Lower leg skin (tissue), 4 donors: ENCODE measurements at places on chromosomes 6 and 20.

GRCh38 chr20:14444106-14444505, 106.7 kb upstream of the FLRT3 start:
- no peak for DNase-seq

GRCh38 chr6:45681860-45682511, 304.3 kb upstream of the SUPT3H start:
- DNase-seq = no peak

DNA sequence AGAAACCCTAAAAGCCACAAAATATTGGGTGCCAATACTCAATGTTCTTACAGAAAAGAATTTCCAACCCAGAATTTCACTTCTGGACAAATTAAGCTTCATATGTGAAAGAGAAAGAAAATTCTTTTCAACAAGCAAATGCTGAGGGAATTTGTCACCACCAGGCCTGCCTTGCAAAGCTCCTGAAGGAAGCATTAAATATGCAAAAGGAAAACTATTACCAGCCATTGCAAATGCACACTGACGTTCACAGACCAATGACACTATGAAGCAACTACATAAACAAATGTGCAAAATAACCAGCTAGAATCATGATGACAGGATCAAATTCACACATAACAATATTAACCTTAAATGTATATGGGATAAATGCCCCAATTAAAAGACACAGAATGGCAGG, 187.9 kb upstream of the BTBD3 start:
- DNase-seq = no peak

DNA sequence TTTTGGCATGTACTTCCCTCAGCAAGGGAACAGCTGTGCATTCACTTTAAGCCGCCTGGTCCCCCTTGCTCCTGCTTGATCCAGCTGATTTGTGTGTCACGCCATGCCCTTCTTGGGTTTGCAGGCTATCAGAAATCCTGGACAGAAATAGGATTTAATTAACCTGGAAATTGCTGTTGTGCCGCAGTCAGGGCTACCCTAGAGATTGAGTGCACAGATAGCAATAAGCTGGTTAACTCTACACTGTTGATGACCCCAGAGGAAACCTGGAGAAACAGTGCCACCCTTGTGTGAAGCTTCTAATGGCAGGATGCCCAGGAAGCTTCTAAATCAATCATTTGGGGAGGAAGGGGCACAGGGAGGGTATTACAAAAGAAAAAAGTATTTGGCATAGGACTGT, 199.0 kb downstream of the JARID2 start:
- DNase-seq = no peak

DNA sequence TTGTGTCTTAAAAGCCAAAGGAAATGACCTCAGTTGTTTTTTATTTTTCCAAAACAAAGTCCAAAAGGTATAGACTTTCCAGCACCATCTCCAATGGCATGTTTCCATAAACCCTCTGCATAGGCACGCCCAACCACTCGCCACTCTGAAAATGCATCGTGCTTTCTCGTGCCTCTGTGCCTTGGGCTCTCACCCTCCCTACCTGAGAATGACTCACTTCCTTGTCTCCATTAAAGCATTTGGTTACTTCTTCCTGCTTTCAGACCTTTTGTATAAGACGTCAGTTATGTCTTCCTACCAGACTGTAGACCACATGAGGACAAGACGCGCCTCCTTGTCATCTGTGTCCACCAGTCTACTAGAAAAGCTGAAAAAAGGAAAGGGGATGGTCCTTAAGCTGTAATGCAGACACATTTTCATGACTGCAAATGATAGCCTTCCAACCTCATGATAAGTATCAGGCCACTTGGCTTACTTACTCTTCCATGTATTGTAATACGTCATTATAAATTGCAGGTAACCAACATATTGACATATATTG, 61.2 kb upstream of the CDYL start:
- DNase-seq = no peak

- no peak for DNase-seq
Measured at GRCh38 chr20:59945175-59945574, 5.0 kb downstream of the FAM217B start.

DNA sequence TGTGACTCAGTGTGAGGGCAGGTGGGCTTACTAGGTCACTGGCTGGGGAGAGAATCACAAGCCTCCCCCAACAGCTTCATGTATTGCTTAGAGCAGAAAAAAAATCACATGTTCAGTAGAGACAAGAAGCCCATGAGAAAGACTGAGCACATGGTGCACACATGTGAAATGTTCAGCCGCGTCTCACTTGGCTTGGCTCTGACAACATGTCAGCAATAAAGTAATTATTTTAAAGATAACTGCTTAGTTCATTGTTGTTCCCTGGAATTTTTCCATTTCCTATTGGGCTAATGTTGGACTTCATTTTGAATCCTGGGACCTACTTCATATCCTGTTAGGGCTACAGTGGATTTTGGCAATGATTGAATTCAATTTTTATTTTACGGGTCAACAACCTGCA, 222.6 kb downstream of the C6orf118 start:
- DNase-seq = no peak

GRCh38 chr6:28953039-28953584, 29.3 kb upstream of the TRIM27 start:
- DNase-seq = no peak

DNA sequence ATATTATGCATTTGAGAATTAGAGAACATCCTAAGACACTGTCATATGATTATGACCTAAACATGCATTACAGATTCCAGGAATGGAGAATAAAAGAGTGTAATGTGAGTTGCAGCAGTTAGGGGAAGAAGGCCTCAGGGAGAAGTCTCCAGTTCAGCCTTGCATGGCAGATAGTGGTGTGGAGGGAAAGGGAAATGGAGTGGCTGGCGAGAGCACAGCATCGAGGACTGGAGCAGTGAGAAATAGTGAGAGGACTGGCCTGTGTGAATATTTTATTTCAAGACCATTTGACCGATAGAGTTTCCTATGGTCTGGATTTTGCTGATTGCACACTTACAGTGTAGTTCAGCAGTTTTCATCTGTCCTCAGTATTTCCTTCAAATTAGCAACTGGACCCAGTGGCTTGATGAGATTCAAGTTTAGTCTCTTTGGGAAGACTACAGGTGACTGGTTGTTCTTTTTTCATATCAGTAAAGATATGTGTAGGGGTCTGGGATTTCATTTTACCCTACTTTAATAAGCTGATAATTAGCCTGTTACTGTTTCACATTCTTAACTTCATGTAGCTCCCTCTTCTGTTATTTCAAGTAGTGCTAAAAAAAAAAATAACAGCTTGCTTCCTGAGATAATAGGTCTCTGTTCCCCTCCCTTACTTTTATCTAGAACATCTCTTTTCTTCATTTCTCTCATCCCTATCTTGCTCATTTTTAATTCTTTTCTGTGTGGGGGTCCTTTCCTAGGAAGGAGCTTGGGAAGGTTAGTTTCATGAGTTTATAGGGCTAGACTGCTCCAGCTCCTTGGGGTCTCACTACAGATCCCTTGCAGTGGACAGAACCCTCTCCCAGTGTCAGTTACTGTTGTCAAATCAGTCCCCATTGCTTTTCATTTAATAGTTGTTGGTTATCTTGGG, 27.9 kb downstream of the BLTP3A start:
- DNase-seq = no peak

DNA sequence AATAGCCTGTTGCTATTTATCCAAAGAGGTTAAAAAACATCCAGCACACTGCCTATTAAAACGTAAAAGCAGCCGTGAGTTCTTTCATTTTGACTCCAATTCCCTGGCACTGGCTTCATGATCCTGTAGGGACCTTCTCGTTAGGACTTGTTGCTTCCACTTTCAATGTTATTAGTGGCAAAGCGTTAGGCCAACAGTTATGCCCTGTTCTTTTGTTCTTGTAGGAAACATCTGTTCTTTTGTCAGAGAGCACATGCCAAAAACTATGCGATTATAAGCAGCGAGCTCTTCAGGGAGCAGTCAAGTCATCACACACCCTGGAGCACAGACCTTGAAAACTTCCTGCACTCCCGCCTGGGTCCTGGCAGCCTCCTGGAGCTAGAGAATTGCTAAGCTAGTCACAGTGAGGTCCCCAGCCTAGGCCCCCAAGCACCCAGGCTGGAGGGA, 609.5 kb upstream of the ARID1B start:
- peak; percentile 20 for DNase-seq

- DNase-seq = no peak
Measured at GRCh38 chr6:118761645-118762044, 110.3 kb upstream of the CEP85L start.

DNA sequence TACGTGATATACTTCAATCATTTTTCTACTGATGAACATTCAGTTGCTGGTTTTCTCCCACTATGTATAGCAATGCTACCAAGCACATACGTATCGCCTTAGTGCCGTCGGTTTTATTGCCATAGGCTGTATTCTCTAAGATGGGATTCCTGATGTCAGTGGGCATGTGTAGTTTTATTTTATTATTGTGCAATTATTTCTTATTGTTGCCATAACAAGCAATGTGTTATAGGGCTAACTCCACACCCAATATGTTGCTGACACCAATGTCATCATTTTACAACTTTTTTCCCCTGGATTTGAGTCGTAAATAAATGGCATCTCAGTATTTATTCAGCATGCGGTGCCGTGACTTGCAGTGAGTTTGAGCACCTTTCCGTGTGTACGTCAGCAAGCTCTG, 10.8 kb upstream of the DACT2 start:
- DNase-seq = no peak

GRCh38 chr6:29500594-29500993, 12.8 kb upstream of the MAS1L start:
- DNase-seq = no peak

- no peak for DNase-seq
Measured at GRCh38 chr20:32168184-32168910, 39.2 kb downstream of the PLAGL2 start.

DNA sequence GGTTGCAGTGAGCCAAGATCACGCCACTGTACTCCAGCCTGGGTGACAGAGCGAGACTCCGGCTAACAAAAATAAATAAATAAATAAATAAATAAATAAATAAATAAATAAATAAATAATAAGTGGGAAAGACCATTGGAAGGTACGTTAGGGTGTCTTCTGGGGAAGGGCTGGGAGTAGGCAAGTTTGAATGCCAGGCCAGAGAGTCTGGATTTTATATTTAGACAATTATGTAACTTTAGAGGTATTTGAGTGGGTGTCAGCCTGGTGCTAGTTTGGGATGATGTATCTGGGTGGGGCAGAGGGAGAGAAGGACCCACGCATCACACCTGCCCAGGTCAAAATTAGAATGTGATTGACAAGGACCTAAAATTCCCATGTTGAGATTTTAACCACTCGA, 108.5 kb upstream of the PRND start:
- no peak for DNase-seq

DNA sequence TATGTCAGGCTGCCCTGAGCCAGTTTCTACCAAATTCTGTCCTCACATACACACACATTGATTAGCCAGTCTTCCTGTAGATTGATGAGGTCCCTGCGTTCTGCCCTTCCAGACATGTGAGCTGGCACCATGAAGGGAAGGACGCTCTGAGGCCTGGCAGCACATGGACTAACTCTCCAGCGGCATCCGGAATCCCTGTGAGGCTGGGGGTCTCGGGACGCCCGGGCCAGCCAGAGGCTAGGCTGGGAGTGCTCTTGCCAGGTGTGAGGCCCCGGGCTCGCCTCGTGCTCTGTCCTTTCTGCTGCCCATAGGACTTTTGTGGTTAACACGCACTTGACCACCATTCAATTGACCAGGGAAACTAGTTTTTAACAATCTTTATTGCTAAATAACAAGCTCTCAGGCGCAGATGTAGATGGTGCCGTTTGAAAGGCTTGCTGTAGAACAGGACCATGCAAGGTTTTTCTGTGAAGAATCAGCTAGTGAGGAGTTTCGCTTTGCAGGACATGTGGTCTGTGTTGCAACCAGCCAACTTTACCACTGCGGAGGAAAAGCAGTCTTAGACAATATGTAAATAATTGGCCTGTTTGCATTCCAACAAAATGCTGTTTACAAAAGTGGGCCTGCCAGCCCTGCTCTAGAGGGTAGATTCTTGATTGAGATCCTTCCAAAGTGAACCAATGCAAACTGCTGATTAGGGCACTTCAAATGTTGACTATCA, 29.3 kb downstream of the FOXF2 start:
- no peak for DNase-seq

DNA sequence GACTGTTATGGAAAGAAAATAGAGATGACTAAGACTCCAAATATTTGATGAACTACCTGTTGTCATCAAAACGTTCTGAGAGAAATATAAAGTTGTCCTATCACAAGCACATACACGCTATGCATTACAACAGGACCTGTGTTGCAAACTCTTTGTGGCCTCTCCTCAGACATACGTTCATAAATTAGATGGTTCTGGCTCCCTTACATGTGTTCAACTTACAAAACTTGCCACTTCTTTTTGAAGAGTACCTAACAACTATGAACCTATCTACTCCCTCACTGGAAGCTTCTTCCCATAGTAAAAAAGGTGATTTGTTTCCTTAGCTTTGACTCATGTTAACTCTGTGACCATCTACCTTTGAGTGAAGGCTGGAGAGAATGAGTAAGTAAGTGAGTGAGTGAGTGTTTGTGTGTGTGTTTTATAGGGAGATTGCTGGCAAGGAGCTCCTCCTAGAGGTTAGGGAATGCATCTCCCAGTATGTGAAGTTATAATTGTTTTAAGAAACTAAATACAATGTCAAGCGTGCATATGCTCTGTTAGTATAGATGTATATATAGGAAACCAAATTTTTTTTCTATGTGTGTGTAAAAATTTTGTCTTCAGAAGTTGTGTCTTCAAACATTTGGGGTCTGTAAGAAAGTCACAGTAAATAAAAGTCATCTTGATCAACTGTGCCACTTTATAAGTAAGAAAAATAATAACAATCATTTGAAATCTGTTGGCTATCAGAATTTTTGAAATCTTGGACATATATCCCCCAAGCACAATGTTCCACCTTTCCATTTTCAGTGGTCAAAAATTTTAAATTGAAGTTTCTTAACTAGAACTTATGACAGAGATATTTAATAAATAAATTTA, 1211.1 kb upstream of the GJE1 start:
- DNase-seq = no peak

DNA sequence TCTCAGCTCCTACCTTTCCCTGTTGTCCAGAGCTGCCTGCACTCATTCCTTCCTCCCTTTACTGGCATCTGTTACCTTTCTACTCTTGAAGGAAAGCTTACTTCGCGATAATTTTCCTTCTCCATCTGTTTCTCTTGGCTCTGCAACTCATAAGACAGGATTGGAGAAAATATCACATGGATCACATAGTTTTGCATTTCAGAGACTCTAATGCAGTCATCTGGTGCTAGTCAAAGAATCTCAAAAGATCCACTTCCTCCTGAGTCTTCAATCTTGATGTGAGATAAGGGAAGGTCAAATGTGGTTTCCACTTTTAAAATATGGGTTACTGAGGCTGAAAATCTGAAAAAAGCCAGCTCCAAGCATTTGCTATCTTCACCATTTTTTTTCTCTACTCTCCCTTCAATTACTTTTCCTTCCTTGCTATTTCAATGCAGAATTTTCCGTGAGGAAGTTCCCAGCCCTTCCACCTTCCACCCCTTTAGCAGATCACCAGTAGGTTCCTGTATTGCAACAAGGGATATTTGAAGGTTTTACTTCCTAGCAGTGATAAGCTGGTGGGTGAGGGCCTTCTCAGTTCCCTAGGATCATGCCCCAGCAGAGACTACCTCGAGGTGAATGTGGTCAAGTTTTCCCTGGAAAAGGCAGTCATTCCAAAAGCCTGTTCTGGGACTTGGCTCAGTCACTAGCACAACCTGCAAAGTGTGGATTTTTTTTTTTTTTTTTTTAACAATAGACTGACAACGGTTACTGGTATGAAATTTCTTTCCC, 62.8 kb upstream of the LRRC1 start:
- DNase-seq = no peak

- no peak for DNase-seq
Measured at GRCh38 chr20:725491-725890, 42.8 kb downstream of the SLC52A3 start.

- no peak for DNase-seq
Measured at GRCh38 chr20:58883241-58883691, 30.8 kb downstream of the GNAS start.
